Colonic mucosa (tissue), 4 donors: ENCODE measurements at places on chromosomes 3 and 15. TPM values are rescaled to one million over a fixed set of nuclear protein-coding genes. Genes with fewer than 3 reads are reported as not detected.
A peak's percentile ranks its signal among the peaks of the same experiment; 100 is the strongest.

DNA sequence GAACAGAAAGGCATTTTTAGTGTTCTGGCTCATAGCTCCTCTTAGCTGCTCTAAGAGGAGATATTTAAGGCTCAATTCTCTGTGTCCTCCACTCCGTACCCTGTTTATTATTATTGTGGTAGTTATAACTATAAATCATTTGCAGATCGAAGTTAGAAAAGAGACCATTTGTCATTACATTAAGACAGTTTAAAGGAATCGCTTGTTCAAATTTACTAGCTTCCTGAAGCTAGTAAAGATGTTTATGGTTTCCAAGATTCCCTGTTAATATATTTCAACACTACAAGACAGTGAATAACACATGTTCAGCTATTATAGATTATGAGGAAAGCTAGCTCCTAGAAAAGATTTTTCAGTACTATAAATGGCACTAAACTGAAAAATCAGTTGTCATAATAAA lies 12.6 kb downstream of the ATXN7 start:
- DNase-seq, result no peak

The FHIT gene
- total RNA-seq, result 9.4 TPM

GRCh38 chr3:6260551-6261191 lies 600.2 kb upstream of the GRM7 start:
- no peak for DNase-seq

DNA sequence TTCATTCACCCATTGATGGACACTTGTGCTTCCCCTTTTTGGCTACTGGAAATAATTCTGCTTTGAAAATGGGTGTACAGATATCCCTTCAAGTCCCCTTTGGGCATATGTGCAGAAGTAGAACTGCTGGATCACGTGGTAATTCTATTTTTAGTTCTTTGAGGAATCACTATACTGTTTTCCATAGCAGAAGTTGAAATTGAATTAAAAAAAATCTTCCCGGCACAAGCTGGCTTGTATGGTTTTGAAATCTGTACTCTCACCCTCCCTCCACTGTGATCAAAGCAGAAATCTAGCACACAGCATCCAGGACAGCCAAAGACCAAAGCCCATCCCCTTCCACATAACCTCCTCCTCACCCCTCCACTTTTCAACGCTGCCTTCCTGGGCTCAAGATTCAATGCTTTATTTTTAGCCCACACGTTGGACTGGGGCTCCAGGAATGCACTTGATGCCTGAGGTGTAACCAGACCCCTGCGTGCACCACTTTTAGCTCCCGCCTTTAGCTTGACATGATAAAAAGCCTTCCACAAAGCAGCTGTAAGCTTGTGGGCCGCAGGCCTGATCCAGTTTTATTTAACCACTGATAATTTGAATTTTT lies 29.9 kb downstream of the TMEM40 start:
- no peak for DNase-seq

The PRR20G gene
- total RNA-seq, result not detected

The GHSR gene
- not detected for total RNA-seq

The RTP3 gene
- not detected for total RNA-seq

DNA sequence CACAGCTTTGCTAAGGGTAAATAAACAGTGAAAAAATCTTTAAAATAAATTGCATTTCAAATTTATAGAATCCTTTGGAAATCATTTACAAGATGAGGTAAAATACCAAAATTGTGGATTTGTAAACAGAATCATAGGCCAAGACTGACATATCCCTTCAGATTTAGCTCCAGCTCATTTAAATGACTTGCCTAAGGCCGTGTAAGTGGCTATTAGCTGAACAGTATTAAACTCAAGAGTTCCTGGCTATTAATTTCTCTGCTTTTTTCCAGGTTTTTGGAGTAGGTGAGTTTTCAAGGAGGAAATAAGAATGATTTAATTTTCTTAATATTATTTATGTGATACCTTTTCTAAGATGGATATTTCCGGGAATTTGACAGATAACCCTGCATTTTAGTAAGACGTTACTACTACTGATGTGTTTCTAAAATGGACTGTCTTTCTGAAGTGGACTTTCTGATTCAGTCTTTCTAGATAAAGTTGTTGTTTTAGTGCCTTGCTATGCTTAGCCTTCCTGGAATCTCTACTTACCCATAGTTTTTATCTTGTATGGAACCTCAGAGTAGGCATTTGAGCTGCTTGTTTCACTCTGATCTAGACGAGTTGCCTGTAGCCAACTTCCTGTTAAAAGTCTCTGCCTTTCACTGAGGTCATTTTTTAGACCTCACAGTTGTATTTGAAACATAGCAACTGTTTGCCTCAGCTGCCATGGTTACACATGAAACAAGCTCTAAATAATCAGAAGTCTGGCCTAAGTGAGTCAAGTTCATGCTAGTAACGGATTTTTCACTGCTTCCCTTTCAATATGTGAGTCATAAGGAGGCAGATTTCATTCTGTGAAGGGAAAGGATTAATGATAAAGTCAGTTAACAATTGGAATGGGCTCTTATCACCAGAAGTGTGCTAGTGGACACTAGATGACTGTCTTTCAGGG lies 127.0 kb downstream of the KLHL25 start:
- peak; percentile 37 for DNase-seq

DNA sequence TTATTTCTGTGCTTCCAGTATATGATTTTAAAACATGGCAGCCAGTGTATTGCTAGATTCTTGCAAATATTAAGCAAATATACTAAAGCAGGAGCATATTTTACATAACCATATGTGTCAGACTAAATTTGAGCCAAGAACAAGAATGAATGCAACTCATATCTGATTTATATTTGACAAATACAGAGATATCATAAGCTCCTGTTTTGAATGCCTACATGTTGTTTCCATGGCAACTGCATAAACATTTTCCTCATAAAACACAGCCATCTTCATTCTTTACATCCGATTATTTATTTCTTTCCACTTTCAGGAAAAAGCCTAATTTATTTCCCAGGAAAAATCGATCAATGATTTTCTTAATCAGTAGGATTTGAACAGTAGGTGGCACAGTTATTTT lies 172.2 kb upstream of the TSPAN3 start:
- DNase-seq, result no peak

The CADM2 gene
- total RNA-seq, result 2.8 TPM

DNA sequence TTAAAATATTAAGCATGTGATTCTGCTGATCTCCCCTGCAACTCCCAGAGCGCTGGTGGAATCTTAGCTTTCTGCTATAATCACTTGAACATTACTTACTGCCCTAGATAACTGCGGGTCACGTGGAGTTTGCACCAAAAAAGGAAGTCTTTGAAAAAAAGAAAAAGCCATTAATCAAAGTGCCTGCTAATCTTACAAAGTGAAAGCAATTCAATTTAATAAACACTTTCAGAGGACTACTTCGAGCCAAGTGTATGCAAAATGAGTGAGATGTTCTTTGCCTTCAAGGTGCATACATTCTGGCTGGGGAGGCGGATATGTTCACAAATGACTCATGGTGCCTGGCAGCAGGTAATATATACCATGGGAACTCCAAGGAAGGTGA lies 109.9 kb upstream of the GAP43 start:
- DNase-seq, result no peak

DNA sequence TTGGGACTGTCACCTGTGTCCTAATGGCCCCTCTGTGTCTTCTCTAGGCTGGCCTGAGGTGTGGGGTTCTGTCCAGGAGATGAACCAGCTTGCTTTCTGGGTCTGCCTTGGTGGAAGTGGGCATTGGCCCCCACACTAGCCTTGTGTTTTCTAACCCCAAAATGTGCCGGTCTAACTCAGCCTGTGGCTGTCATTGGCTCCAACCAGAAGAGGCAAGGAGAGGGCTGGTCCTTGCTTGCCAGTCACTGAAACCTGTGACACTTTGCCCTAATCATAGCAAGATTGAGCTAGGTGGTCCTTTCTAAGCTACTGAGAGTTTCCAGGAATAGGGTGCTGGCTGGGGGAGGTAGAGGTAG lies 2.2 kb downstream of the C15orf39 start:
- DNase-seq, result no peak

DNA sequence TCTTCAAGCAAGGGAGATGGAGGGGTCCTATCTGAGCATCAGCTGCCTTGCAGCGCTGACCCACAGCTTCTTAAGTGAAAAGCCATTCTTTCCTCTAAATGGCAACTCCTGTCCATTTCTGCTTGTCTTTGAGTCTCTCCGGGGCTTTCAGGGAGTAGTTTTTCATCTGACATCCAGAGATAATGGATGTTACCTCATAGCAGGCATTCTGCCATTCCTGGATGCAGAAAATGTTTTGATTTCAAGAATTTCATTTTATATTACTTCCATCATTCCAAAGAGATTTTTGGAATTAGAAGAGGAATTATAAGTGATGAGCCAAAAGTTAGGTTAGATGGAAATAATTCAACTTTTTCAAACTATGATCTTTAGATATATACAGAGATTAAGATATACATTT lies 44.9 kb upstream of the GABRG3 start:
- no peak for DNase-seq

- no peak for DNase-seq
Observed at GRCh38 chr3:114539525-114539924, 245.7 kb downstream of the TIGIT start.

- no peak for DNase-seq
Observed at GRCh38 chr3:134368751-134369105, 5.5 kb downstream of the AMOTL2 start.

GRCh38 chr15:82133251-82133650 lies 87.4 kb upstream of the MEX3B start:
- DNase-seq, result no peak

DNA sequence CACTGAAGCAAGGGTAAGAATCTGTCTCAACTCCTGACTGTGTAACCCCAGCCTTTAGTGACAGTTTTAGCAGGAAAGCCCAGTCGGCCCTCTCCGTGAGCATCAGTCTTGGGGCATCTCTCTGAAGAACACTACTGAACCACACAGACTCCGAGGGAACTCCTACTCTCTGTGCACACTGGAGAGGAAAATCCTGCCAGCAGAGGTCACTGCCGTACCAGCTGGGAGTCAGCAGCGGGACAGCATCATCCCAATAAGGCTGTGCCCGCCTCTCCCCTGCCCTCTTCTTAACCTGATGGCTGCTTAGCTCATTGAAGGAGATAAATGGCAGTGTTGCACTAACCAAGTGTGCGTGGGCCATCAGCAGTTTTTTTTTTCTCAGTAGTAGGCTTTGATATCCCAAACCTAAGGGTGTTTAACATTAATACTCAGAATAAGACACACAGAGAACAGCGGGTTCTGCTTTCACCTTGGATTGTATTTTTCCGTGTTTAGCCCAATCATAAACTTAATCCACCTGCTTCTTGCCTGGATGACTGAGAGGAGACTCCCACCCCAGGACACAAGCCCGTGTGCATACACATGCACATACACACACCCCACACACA lies 26.6 kb upstream of the RASA2 start:
- peak; percentile 93 for DNase-seq

DNA sequence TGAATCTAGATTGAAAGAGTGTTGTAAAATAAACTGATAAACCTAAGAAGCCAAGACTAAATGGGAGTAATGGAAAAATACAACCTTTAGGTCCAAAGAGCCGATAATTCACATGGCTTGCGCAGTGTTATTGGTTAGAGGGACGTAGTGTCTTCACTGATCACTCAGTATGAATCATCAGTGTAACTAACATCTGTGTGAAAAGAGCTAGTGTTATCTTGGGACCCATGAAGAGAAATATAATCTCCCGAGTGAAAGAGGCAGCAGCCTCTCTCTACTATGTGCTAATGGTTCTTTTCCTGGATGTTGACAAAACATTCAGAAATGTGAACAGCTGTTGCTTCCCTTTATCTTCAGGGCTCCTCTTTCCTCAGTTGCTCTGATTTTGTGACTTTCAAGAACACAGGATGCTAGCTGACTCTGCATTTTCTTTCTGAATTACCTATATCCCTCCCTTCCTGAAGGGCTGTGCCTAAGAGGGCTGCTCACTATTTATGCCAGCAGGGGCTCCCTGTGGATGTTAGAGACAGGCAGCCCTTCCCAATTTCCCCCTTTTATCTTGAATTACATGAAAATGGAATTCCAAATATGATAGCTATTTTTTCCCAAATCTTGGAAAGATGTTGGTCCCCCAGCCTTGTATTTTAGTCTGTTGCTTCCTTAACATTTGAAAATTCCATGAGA lies 128.8 kb downstream of the GRM7 start:
- no peak for DNase-seq

DNA sequence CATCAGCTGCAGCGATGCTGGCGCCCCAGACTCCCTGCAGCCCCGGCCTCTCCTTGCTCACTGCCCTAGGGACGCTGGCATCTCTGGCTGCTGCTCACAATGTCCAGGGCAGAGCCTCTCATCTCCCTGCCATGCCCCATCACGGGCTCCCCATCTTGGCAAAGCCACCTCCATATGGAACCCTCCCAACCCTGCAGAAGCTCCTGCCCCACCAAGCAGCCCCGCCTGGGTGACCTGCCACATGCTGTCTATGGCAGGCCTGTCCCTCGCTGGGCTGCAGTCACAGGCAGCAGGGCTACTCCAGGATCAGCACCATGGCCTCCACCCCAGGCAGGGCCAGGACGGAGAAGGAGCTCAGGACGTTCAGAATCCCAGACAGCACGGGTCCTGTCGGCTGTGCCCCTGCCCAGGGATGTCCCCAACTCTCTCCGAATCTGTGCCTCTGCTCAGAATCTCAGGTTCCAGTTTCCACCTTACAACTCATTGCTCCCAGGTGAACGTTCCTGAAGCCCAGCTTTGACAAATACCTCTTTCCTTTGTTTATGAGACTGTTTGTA lies 58.4 kb downstream of the PLXNA1 start:
- no peak for DNase-seq

DNA sequence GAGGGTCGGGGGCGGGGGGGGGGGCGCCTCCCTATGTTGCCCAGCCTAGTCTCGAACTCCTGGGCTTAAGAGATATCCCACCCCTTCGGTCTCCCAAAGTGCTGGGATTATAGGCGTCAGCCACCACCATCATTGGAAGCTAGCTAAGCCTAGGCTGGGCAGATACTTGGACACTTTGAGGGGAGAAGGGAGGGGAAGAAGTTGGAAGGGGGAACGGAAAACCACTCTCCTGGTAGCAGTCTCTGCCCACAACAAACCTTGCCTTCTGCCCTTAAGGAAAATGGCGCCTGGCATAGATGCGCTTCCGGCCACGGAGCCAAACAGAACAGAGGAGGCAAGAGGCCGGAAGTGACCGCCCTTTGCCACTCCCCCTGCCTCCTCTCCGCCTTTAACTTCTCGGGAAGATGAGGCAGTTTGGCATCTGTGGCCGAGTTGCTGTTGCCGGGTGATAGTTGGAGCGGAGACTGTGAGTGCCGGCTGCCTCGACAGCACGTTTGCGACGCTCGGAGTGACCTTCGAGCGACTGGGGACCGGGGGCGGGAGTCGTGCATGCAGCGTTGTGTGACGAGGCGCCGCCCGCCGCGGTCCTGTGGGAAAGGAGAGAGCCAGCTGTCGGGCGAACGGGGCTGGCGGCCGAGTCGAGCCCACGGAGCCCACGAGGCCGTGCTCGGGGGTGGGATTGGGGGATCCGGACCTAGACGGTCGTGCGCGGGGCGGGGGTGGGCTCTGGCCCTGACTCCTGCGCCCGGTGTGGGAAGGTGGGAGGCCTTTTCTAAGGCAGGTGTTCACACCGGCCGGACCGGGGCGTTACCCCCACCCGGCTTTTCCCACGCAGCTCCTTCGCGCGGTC lies at the start of gene MFN1:
Gene MFN1, plus strand, starts transcription at position 365 of the 850 bp plus-strand sequence. CDS start 1,143 bp downstream, outside the sequence.
- peak; percentile 95 for DNase-seq

The SERPINI2 gene
- 0.40 TPM for total RNA-seq
